WERI-Rb-1 (cell line): ENCODE measurements at places on chromosomes 5 and 9.
A peak's percentile ranks its signal among the peaks of the same experiment; 100 is the strongest.

GRCh38 chr9:125674981-125675973, 31.7 kb downstream of the MAPKAP1 start:
- no peak for DNase-seq

- DNase-seq: peak; percentile 83
Observed at GRCh38 chr5:43602461-43603343, at the start of gene NNT. TSS of gene NNT (plus strand) at chr5:43603180. CDS start at chr5:43609196, 6,016 bp downstream.

- peak; percentile 12 for DNase-seq
Observed at GRCh38 chr5:171166766-171167165, 142.3 kb upstream of the TLX3 start.

DNA sequence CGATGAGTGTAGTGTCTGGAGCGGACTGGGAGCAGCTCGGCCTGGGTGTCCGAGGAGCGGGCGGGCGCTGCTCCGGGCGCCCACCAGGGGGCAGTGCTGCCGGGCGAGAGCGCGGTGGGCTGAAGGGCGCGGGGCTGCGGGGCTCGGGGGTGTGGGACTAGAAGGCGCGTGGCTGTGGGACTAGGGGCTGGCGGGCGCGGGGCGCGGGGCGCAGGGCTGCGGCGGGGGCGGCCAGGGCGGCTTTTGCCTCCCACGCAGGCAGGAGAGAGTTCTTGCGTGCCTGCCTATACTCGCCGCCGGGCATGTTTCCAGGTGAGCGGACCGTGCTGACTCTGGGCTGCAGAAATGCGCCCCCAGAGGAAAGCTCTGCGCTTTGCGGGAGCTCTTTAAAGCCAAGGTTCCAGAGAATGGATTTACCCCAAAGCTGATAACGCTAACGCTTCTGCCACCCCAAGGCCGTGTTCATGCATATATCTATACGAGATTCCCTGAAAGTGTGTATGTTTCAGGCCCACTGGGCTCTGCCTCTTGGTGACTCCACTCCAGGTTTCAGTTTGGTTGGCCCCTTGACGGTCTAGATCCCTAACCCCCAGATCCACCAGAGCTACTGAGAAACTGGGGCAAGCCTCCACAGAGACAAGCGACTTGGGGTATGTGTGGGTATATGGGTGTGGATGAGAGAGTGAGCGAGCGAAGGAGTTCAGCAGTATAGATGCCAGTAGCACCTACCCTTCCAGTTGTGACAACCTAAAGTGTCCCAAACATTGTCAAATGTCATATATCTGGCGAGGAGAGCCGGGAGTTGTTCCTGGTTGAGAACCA, 56.2 kb downstream of the ACER2 start:
- peak; percentile 81 for DNase-seq

GRCh38 chr9:96758845-96759673, 18.8 kb downstream of the ZNF510 start:
- DNase-seq: no peak

- no peak for DNase-seq
Observed at GRCh38 chr5:69276422-69277174, 41.9 kb downstream of the CDK7 start.

- no peak for DNase-seq
Observed at GRCh38 chr5:145158730-145159129, 676.4 kb downstream of the PRELID2 start.

GRCh38 chr5:136675769-136676168, 310.4 kb upstream of the TRPC7 start:
- DNase-seq: no peak

DNA sequence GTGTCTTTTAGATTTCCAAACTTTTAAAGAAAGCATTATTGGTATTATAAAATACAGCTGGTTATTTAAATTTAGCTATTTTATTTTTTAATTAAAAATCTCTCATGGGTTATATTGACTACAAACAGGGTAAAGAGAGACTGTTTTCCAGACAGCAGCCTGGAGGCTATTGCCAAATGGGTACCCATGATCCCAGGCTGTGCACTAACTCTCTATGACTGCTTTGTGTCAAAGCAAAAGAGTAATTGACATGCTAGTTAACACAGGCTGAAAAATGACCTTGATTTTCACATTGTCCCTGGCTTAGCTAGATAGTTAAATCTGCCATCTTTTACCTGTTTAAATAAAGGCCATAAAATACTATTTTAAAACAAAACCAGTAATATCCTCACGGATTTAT, 589.7 kb downstream of the ANXA1 start:
- DNase-seq: no peak
